ENCODE measurements at places on chromosomes 4 and X.

DNA sequence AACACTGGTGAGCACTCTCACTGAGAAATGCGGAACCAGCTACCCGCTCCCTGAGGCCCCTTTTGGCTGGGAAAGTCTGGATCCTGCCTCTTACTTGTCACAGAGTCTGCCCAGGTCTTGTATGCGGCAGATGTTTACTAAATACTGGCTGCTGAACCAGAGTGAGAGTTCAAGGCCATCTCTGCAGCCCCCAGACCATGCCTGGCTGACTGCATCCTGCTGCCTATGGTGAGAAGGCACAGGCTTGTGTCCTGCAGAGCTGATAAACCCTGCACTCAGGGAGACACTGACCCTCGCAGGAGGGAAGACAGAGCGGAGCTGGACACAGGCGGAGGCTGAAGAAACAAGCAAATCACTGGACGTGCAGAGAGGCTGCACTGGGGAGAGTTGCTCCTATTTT, 46.5 kb downstream of the JAKMIP1 start:
- DNase-seq = no peak

DNA sequence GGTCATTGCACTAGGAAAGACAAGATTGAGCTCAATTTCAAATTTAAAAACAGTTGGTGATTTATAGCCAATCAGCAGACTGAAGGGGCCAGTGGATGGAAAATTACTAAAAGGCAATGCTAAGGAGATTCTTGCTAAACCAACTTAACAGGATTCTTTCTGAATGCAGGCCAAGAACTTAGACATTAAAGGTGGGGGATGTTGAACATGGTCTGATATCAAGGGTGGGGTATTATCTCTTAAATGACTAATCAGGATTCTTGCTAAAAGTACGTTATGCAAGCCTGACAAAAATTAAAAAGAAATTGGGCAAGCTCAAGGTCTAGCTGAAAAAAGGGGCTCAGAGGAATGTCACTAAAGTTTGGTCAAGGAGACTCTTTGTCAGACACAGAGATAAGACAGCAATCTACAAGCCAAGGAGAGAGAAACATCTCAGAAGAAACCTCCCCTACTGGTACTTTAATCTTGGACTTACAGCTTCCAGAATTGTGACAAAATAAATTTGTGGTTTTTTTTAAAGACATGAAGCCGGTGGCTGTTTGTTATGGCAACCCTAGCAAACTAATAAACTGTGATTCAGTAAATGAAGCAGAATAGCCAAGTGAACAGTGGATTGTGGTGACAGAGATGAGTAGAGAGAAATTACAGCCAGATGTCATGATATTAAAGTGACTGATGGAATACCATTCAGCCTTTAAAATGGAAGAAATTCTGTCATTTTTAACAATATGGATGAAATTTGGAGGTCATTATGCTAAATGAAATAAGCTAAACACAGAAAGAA, 120.3 kb upstream of the KLHL4 start:
- no peak for DNase-seq

DNA sequence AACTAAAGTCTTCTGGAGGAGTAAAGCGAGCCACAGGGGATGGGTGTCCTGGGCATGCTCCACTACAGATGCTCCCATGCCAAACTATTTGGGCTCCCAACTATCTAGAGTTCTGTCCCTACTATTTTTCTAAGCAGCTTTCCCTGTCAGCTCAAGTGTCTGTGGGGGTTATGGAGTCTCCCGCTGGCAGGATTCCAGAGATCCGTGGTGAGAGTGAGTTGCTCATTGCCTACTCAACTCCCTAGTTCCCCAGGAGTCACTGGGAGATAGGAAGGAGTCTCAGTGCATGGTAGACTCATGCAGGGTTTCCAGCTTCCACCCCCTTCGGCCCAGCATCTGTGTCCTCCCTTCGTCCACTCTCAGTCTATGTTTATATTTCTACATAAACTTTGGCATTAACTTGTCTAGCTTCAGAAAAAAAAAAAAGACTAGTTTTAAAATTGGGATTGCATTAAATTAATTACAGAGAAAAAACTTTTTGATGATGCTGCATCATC, 55.1 kb upstream of the INPP4B start:
- DNase-seq = peak; percentile 7

GRCh38 chr4:101972791-101973190, 182.3 kb downstream of the BANK1 start:
- DNase-seq = no peak

DNA sequence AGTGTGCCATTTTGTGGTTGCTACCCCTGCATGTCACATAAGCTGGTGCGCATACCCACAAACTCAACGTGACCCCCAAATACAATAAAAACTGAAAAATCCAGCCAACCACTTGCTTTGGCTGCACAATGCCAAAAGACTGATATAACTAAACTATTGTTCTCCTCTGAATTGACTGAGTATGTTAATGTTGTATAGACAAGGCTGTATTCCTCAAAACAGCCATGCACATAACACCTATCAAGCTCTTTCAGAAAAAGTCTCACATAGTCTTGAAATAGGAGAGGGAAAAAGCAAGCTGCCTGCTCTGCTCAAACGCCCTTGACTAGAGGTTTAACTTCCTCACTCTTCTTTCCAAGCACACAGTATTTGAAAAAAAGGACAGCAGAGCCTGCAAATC, 126.4 kb upstream of the NOCT start:
- DNase-seq = no peak

DNA sequence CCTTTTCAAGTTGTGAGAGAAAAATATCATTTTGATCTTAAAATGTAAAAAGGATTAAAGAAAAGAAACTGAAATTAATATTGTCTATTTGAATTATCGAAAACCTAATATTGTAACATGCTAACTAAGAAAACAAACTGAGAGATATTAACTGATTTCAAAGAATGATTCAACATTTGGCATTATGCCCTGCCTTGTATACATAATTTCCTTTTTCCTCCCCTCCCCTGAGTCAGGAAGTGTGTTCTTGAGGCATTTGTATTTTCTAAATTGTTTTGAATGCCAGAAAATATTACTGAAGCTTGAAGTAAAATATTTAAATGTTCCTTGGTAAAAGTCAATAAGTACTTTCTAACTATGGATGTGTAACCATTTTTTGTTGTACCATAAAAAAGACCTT, 49.4 kb downstream of the RPS6KA3 start:
- peak; percentile 24 for DNase-seq

DNA sequence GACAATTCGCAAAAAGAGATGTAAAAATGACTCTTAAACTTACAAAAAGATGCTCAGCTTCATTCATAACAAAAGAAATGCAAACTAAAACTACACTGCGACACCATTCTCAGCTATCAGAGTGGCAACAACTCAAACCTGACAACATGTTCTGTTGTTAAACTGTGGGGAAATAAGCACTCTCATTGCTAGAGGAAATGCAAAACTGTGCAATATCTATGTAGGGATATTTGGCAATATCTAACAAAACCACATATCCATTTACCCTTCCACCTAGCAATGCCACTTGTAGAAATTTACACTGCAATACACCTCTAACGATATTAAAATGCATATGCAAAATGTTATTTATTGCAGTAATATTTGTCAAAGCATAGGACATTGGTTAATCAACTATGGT, 78.3 kb upstream of the EGFL6 start:
- DNase-seq = no peak

DNA sequence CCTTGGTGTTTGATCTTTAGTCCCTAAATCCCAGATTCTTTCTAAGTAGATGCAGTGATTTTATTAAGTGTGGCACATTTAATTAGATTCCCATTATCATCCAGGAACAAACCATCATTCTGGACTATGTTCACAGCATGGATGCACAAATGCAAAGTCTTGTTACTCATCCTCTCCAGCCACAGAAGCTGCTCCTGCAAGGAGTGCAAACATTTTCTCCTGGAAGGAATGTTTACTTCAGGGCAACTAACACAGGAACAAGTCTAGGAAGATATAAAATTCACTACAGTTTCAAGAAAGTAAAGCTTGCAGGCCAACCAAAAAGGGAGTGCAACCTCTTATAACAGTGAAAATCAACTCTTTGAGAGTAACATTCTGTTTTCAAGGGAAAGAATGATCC, 106.0 kb downstream of the IQCM start:
- DNase-seq = no peak

- DNase-seq = no peak
Observed at GRCh38 chr4:134740290-134740689, 538.7 kb upstream of the PABPC4L start.

DNA sequence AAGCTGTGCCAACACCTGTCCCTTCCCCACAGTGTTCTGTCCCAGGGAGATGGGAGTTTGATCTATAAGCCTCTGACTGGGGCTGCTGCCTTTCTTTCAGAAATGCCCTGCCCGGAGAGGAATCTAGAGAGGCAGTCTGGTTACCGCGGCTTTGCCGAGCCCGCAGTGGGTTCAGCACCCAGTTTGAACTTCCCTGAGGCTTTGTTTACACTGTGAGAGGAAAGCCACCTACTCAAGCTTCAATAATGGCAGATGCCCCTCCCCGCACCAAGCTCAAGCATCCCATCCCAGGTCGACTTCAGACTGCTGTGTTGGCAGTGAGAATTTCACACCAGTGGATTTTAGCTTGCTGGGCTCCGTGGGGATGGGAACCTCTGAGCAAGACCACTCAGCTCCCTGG, 33.3 kb upstream of the ARSJ start:
- no peak for DNase-seq

- DNase-seq = no peak
Observed at GRCh38 chrX:47351706-47352105, 18.7 kb upstream of the ZNF157 start.

GRCh38 chr4:94409962-94410361, 41.8 kb upstream of the PDLIM5 start:
- DNase-seq = no peak

GRCh38 chrX:65837875-65838549, 170.6 kb downstream of the MSN start:
- DNase-seq = no peak

DNA sequence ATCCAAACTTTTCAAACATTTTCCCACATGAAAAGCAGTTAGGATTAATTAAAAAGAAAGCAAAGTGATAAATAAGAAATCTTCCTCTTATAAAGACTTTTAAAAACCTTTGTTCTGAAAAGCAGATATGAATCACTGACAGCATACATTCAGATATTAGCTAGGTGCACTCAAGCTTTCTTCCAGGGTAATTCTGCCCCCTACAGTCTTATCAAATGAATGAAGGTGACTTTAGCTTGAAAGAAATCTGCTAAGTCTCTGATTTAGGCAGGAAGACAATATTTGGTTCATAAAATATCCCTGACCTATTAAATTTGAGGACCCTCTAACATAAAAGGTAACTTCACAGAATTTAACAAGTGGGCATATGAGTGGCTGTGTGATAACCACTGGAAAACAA, 209.1 kb upstream of the FAM47A start:
- DNase-seq = no peak

GRCh38 chrX:51148848-51149247, 183.8 kb upstream of the NUDT10 start:
- no peak for DNase-seq

DNA sequence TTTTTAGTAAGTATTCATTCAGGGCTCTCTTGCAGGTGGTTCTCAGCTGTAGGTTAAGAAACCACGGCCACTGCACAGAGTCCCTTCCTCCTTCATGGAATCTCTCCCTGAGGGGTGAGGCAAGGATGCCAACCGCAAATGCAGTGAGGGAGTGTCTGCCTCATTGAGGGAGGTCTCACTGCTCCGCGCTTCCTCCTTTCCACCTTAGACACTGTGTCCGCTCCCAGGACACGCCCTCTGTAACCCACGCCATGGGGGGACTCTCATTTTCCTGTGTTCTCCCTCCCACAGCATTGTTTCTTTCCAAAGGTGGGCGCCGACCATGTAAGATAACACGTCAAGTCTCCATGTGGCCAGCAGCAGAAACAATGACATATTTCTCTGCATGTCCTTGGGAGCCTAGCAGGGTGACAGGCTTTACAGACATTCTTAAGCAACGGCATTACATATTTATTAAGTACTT, 63.2 kb downstream of the SEPSECS start:
- no peak for DNase-seq

DNA sequence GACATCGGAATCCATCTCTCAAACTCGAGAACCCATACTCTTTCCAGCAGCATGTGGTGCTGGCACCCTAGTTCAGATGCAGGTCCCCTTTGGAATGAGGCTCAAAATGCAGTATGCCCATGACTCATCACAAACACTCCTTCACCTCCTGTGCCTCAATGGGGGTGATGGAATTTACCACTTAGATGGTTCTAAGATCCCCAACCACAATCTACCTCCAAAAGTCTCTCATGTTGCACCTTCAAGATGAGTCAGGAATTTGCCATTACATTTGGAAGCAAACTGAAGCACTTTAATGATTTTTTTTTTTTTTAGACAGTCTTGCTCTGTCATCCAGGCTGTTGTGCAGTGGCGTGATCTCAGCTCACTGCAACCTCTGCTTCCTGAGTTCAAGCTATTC, 8.5 kb upstream of the MID1 start:
- DNase-seq = no peak

DNA sequence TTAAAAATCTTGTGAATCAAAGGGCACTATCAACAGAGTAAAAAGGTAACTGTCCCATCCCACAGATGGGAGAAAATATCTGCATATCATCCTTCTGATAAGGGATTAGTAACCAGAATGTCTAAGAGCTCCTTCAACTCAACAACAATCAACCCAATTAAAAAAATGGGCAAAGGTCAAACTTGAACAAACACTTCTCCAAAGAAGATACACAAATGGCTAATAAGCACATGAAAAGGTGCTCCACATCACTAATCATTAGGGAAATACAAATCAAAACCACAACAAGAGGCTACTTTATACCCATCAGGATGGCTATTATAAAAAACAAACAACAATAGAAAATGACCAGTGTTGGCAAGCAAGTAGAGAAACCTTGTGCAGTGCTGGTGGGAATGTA, 43.3 kb downstream of the TMEM165 start:
- DNase-seq = no peak

GRCh38 chrX:331825-332495, 13.4 kb upstream of the GTPBP6 start:
- DNase-seq = no peak

- DNase-seq = no peak
Observed at GRCh38 chrX:470686-471085, 84.0 kb upstream of the PPP2R3B start.

- DNase-seq = no peak
Observed at GRCh38 chr4:33737726-33738125, 2506.6 kb downstream of the ARAP2 start.

GRCh38 chr4:153224474-153224873, 20.2 kb downstream of the TRIM2 start:
- DNase-seq = no peak

- DNase-seq = no peak
Observed at GRCh38 chrX:139448996-139449395, 81.5 kb upstream of the F9 start.

DNA sequence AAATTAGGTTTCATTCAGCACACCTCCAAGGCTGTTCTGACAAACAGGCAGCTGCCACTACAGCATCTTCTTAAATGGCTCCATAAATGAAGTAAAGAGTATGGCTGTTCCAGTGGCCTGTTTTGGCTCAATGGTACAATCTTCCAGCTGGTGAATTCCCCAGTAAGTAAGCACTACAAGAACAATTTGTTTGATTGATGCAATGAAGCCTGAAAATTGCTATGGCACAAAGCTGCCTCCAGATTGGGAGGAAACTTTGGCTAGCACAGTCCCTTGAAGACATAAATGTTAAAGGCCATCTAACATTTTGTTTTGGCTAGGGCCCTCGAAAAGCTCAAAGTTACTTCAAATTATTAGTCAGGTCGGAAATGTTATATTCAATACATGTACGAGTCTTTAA, 47.5 kb downstream of the FGF13 start:
- DNase-seq = no peak

All from HFF-Myc (cell line).